Type B pancreatic cell (in vitro differentiated cells): ENCODE measurements at places on chromosomes 13 and 19. TPM values are rescaled to one million over a fixed set of nuclear protein-coding genes. Genes with fewer than 3 reads are reported as not detected.
A peak's percentile ranks its signal among the peaks of the same experiment; 100 is the strongest.

The ZNF709 gene
- total RNA-seq: 3.6 and 5.6 TPM in 2 replicates

The PRR22 gene
- total RNA-seq: 3.3 and 5.2 TPM in 2 replicates

DNA sequence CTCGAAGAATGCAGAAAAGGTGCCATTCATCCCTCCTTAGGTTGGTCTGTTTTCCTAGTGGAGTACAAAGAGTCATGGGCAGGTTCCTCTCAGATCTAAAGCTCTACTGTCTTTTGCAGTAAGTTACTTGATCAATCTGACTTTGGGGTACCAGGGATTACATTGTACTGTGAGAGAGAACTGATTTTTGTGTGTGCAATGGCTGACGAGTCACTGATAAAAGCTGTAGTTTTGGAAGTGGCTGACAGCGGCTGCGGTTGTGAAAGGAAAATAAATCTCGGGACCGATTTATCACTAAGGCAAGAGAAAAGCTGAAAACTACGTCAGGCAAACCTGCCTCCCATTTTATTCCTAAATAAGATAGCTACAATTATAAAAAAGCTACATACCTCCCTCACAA is 26.9 kb downstream of the UTP14C start:
- no peak for DNase-seq
- H3K4me1 ChIP-seq: peaks cover 6% of the 10 kb centered on the region
- H3K4me3 ChIP-seq: no peak overlapping the region

DNA sequence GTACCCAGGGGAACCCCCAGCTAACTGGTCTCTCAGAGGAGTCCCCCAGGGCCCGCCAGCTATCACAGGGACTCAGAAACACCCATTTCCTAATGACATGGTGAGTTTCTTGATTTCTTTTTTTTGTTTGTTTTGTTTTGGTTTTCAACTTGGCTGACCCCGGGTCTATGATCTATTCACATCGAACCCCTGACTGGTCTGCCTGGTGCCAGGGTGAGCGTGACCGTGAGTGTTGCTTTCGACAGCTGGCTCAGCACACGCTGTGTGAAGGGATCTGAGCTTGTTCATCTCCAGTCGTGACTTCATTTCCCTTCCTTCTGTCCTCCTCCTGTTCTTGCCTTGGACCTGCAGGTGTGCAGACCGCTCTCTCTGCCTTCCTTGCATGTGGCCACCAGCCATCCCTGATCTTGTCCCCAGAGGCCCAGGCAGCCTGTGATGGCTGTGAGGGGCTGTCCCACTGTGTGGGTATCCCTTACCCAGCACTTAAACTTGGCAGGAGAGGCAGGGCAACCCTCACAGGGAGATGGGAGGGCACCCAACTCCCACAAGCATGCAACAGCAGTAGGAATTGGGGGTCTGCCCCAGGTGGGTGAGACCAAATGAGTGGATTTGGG is 26.2 kb downstream of the TMEM161A start:
- no peaks in the 10 kb centered on the region for H3K36me3 ChIP-seq
- no peak overlapping the region for H3K27ac ChIP-seq
- H3K4me1 ChIP-seq: peaks cover 14% of the 10 kb centered on the region
- no peak overlapping the region for H3K4me3 ChIP-seq

- H3K36me3 ChIP-seq: peaks cover 6% of the 10 kb centered on the region
- H3K4me3 ChIP-seq: no peak overlapping the region
- no peak for DNase-seq
- H3K27ac ChIP-seq: peak overlapping the region; percentile 49
These were observed 5.8 kb upstream of the TMC4 start for GRCh38 chr19:54178581-54179261.

DNA sequence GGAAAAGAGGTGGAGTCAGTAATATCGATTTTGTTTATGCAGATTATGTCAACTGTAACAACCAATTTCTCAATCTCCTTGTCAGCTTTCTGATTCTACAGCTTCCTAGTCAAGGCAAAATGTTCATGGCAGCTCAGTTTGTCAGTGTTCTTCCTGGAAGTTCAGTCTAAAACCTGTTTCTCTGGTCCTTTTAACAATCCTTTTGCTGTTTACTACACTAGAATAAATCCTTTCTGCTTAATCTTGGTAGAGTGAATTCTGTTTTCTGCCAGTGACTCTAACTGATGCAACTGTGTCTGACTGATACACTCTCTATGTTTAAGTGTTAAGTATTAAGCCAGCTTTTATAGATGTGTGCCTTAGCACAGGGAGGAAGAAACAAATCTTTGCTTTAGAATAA is 516.9 kb upstream of the KLF12 start:
- no peak overlapping the region for H3K27ac ChIP-seq
- no peak overlapping the region for H3K4me3 ChIP-seq
- H3K27me3 ChIP-seq: no peaks in the 10 kb centered on the region
- H3K4me1 ChIP-seq: peaks cover 10% of the 10 kb centered on the region

DNA sequence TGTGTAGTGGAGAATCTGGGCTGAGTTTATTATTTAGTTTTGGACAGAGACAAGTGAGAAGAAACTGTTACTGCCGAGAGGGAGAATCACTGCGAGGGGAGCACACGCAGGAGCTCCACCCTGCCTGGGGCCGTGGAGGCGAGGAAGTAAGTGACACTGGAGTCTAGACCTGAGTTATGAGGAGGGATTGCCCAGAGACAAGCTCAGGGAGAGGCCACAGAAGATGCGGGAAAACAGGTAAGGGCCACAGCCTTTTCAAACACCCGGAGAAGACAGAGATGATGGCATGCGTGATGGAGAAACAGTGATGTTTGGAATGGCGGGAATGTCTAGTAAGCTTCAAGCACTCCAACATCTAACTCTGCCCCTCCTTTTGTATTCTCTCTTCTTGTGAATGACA is 84.1 kb downstream of the TNFSF11 start:
- H3K36me3 ChIP-seq: no peaks in the 10 kb centered on the region
- no peak for DNase-seq
- peaks cover 30% of the 10 kb centered on the region for H3K27me3 ChIP-seq

DNA sequence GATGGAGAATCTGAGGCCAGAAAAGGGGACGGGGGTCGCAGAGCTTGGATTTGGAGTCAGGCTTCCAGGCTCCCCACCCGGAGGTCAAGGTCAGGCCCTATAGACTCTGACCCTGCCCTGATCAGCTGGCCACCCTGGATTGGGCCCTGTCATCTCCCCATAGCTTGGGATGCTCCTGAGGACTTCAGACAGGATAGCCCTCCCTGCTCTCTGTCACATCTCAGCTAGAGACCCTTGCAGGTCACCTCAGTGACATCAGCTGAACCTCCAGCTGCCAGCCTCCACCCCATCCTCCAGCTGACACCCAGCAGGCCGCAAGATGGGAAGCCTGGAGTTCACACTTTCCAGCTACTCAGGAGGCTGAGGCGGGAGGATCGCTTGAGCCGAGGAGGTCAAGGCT is 2.8 kb upstream of the TPM4 start:
- peak overlapping the region; percentile 67 for H3K4me3 ChIP-seq
- peak overlapping the region; percentile 96 for H3K27ac ChIP-seq
- no peak for DNase-seq
- no peaks in the 10 kb centered on the region for H3K27me3 ChIP-seq
- H3K36me3 ChIP-seq: peaks cover 6% of the 10 kb centered on the region

DNA sequence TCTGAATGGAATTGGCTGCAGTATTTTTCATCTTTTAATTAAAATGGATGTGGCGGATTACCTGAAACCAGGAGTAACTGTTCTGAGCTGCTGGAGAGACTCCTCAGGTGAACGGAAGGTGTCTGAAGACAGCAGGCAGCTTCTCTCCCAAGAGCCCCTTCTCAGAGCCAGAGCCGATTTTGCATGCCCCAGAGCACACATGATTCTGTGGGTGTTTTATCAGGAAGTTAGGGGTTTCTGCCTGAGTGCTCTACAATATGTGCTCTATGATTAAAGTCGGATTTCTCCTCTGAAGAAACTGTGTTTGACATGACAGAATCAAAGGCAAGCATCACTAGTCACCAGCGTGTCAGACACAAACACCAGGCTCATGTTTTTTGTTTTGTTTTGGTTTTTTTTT is 60.7 kb upstream of the MCF2L start:
- H3K4me1 ChIP-seq: peaks cover 16% of the 10 kb centered on the region
- H3K27ac ChIP-seq: no peak overlapping the region
- H3K36me3 ChIP-seq: no peaks in the 10 kb centered on the region

DNA sequence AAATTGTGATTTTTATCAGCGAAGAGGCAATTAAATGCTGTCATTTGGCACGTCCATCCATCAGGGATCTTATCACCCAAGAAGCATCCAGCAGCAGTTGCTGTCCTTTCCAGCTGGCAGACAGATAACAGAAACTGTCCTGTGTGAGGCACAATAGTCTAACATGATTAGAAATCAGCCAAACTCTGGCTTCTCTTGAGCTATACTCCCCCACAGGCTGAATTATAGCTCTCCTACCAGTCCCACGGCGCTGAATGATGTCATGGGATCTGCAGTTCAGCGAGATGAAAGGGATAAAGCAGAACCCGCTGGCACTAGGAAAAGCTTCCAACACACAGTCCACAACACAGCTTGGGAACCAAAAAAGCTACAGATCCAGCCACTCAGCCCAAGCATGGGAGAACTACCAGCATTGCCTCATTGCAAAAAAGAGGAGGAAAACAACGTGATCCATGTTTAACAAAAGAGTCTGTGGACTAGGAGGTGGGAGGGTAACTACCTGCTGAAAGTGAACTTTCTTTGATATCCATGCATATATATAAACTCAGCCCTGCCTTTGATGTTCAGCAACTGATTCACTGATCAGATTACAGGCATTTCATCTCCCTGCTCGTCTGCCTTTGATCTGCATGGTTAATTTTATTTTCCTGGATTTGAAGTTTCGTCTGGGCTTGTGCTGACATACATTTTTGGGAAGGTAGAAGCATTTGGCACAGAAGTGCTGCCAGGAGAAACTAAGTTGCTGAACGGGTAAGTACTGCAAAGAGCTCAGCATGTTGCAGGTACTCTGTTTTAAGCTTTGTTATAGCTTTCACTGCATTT is at the start of gene TNFRSF19:
TSS of gene TNFRSF19 (plus strand) at position 314 of the 822 bp plus-strand sequence. CDS start 19,772 bp downstream, outside the sequence.
- H3K4me3 ChIP-seq: peak within 1 kb of the TSS; percentile 88
- DNase-seq: no peak
- peaks cover 30% of the 10 kb centered on the region for H3K4me1 ChIP-seq
- H3K27ac ChIP-seq: peak within 1 kb of the TSS; percentile 80

- no peaks in the 10 kb centered on the region for H3K27me3 ChIP-seq
- H3K36me3 ChIP-seq: no peaks in the 10 kb centered on the region
- H3K4me3 ChIP-seq: no peak overlapping the region
- no peak for DNase-seq
- H3K4me1 ChIP-seq: peaks cover 6% of the 10 kb centered on the region
- H3K27ac ChIP-seq: peak overlapping the region; percentile 72
These were observed 13.4 kb upstream of the C19orf33 start for GRCh38 chr19:38290631-38291147.

DNA sequence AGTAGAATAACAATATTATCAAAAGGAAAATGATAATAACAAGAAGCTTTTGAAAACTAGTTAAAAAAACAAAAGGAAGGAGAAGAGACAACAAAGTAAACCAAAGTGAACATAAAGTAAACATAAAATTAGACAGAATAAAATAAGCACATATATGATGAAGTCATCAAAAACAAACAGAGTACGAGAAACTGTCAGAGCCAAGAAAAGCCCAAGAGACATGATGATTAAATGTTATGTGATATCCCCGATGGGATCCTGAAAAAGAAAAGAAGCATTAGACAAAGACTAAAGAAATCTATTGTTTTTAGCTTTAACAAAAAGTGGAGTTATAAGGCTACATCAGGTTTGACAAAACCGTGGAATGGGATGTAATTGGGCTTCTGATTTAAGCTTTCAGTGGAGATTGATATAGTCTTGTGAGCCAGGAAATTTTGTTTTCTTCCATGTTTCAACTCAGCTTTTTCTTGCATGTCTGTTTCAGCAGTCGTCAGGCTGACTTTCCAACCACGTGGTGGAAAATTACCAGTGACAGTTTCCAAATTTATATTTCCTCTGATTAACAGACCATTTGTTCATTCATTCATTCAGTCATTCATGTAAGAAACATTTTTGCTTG is 64.9 kb downstream of the KL start:
- no peak for DNase-seq
- peaks cover 15% of the 10 kb centered on the region for H3K4me1 ChIP-seq
- H3K27me3 ChIP-seq: peaks cover 8% of the 10 kb centered on the region
- no peak overlapping the region for H3K4me3 ChIP-seq
- no peak overlapping the region for H3K27ac ChIP-seq
- H3K36me3 ChIP-seq: no peaks in the 10 kb centered on the region
